ENCODE measurements at places on chromosomes 2 and 18.

DNA sequence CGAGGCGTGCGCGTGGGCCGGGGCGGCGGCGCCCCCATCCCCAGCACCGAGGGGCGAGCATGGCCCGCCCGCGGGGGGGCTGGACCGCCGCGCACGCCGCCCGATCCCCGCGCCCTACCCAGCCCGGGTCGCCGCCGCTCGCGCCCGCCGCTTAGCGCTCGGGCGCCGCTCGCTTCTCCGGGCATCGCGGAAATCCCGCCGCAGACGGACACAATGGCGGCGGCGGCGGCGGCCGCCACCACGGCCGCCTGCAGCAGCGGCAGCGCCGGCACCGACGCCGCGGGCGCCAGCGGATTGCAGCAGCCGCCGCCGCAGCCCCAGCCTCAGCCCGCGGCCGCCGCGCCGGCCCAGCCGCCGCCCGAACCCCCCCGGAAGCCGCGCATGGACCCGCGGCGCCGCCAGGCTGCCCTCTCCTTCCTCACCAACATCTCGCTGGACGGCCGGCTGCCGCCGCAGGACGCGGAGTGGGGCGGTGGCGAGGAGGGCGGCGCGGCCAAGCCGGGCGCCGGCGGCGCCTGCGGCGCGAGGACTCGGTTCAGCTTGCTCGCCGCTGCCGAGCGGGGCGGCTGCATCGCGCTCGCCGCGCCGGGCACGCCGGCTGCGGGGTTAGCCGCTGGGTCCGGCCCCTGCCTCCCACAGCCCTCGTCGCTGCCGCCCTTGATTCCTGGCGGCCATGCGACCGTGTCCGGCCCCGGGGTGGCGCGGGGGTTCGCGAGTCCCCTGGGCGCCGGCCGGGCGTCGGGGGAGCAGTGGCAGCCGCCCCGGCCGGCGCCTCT, 453 bp downstream of the CABLES1 start:
- DNase-seq, result no peak

GRCh38 chr2:232994446-232994845, 18.6 kb downstream of the NGEF start:
- DNase-seq, result no peak

DNA sequence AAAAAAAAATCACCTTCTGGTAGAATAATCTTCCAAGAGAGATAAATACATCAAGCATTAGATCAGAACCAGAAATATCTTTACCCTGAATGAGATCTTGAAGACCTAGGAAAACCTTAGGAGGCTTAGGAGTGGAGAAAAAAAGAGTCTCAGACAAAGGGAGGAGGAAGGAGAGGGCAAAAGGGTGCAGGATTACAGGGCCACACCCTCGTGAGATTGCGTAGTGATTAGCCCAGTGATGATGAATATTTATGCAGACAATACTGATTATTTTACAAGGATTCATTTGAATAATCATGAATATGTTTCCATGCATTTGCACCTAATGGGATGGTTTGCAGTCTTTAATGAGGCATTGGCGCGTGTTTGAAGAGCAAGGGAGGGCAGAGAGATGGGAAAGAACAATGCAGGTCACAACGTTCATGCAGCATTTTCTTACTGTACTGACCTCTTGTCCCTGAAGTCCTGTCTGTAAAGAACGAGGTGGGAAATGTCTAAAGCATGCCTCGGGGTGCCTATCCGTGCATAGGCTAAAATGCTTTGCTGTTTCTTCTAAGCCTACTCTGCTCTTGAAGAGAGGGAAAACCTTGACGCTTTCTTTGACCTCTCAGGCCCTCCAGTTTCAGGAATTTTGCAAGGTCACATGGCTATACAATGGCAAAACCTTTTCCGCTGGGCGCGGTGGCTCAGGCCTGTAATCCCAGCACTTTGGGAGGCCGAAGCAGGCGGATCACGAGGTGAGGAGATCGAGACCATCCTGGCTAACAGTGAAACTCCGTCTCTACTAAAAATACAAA, 18.6 kb upstream of the ZNF532 start:
- no peak for DNase-seq

DNA sequence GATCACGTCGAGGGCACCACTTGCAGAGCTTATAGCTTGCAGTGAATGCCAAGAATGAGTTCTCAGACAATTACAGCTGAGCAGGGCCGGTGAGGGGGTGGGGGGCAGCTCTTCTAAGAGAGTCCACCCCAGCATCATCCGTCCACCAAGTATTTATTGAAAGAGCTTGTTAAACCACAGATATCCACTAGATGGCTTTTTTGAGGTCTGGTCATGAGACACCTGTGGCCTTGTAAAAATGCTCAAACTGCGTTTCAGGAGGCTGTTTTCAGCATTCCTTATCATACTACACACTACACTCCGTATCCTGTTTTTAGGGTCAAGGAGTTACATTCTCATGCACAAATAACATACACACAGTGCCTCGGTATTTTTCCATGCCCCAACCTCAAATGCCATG, 51.5 kb downstream of the DNAJC10 start:
- DNase-seq, result no peak

GRCh38 chr2:86416146-86416545, 25.0 kb upstream of the KDM3A start:
- DNase-seq, result no peak

GRCh38 chr2:227473122-227473461, 1.1 kb downstream of the AGFG1 start:
- DNase-seq, result no peak

GRCh38 chr2:152564754-152565551, 152.3 kb downstream of the PRPF40A start:
- DNase-seq, result no peak

DNA sequence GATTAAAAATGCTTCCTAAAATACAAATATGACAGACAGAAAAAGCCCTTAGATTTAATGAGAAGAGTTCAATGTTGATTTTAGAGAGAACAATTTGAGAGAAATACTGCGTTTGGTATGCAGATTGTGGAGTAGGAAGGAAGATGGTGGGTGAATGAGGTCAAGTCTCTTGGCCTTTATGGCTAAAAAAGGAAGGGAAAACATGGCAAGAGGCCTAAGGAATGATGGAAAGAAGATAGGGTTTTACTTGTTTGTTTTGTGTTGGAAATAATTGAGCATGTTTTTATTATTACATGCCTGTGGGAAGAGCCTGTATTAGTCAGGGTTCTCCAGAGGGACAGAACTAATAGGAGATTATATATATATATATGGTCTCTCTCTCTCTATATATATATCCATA, 318.1 kb downstream of the TRIB2 start:
- DNase-seq, result no peak

DNA sequence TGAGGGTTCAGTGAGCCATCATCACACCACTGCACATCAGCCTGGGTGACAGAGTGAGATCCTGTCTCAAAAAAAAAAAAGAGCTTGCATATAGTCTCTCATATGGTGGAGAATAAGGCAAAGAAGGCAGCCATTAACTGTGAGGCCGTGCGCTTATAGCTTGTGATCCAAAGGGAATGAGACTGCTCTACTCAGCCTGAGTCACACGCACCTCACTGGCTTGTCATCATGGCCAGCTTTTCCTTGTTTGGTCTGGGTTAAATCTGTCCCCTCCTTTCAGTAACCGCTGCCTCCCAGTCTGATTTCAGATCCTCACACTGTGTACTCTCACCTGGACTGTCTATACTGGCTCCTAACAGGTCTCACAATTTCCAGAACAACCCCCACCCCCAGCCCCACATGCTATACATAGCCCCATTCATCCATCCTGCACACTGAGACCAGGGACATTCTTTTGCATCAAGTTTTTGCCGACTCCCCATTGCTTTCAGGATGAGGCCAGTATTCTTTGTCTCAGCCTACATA, 35.3 kb upstream of the ANKRD44 start:
- DNase-seq, result no peak

GRCh38 chr18:76806301-76806700, 16.1 kb upstream of the ZNF236 start:
- no peak for DNase-seq

DNA sequence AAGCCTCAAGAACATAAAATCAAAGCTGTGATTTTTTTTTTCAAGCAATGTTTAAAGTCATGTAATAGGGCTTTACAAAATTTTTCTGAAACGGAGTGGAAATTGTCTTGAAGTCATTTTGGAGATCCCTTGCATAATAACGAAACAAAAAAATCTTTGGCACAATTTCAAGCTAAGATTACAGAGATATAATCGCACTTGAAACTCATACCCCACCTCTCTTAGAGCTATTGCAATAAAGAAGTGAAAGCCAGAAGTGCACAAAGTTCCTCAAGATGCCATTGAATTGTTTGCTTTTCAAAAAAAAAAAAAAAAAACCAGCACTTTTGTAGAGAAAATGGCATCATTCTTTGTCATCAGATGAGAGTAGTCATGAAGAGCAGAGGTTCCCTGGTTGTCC, 152.3 kb downstream of the PAX3 start:
- no peak for DNase-seq

DNA sequence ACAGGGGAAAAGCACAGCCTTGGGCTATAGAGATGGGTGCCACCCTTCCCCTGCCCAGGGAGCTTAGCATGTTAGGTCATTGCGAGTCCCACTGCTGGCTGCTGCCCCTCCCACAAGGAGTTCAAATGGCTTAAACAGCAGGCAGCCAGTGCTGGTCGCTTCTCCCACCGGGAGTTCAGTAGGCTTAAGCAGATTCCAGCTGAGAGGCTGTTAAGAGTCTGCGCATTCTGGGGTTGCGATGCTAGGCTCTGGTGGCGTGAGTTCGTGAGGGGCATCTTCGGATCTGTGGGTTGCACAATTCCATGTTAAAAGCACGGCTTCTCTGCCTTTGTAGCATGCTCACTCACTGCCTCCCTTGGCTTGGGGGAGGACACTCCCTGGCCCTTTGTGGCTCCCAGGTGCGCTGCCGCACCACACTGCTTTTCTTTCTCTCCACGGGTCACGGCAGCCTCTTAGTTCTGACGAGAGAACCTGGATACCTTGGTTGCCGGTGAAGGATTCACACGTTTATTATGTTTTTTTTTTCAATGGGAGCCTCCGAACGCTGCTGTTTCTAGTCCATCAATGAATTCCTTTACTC, 93.2 kb downstream of the UNC80 start:
- DNase-seq, result no peak

DNA sequence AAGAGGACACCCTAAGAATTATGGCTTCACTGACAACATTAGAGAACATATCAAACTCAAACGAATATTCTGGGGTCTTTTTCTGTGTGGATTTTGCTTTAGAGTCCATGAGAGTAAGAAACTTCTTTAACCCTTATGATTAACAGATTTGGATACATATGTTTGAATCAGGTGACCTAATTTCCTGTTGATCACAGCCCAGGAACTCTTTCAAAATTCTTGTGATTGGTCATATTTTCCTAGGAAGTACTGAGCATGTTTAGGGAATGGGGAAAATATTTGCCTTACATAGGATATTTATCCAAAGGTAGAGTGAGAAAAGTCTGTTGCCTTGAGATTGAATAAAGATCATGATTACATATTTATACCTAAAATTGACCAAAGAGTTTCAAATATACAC, 160.0 kb downstream of the KCNH7 start:
- no peak for DNase-seq

- no peak for DNase-seq
Measured at GRCh38 chr18:23827681-23828080, 138.4 kb downstream of the LAMA3 start.

DNA sequence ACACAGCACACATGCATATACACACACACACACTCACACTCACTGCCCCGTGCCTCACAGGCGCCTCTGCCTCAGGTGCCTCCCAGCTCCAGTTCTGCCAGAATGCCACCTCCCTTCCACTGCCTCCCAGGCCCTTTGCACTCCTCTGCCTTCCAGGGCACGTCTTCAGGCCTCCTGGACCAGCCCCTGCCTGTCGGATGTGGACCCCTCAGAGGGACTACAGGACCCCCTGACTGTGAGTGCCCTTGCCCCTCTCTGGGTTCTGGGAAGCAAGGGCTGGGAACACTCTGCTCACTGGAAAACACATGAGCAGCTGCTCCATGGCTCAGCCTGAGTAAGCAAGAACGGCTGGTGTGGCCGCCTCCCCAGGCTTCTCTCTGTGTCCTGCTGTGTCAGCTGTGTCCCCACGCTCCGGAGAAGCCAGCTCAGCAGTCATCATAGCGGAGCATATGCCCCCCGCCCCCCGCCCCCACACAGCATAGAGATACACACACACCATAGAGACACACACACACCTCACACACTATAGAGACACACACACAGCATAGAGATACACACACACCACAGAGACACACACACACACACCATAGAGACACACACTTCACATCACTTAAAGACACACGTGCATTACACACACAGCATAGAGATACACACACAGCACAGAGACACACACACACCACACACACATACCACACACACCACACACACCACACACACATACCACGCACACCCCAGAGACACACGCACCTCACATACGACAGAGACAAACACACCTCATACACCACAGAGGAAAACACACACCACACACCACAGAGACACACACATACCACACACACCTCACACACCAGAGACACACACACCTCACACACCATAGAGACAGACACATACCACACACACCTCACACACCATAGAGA, 271.3 kb downstream of the CYRIA start:
- no peak for DNase-seq

- DNase-seq, result no peak
Measured at GRCh38 chr2:201298462-201299052, 38.2 kb downstream of the CASP8 start.

DNA sequence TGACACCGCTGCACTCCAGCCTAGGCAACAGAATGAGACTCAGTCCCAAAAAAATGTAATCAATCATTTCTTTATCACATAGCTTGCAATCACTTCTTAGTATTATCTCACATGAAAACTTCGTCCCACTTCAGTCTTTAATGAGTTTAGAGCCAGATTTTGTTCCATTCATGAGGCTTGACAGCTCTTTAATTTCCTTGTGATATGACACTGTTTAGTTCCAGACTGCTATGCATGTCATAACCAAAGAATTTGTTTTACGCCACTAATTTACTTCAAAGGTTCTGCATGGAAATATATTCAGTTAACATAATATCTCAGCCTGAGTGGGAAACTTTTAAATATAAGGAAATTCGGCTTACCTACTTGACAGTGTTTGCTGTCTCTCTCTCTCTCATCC, 113.1 kb downstream of the ZNF532 start:
- no peak for DNase-seq

- DNase-seq, result no peak
Measured at GRCh38 chr2:60355849-60356261, 197.6 kb downstream of the BCL11A start.

- DNase-seq, result no peak
Measured at GRCh38 chr2:236965841-236966096, 119.9 kb upstream of the COPS8 start.

DNA sequence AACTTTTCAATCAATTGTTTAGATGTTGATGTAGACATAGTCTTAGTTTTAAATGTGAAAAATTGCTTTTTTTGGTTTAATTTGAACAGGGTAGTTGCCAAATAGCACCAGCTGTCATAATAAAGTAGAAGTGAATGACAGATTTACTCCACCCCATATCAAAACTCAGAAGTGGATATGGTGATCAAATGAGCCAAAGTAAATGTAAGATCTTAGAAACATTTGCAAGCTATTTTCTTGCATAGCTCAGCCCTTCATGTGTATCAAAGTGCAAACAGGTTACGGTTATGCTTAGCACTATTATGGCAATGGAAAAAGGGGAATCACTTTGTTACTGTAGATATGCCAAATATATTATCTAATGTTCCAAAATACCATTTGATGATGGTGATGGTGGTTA, 540.9 kb upstream of the NRP2 start:
- DNase-seq, result no peak

GRCh38 chr18:58222432-58223125, 178.6 kb downstream of the NEDD4L start:
- DNase-seq, result no peak
